ENCODE measurements at places on chromosomes 4 and X.

DNA sequence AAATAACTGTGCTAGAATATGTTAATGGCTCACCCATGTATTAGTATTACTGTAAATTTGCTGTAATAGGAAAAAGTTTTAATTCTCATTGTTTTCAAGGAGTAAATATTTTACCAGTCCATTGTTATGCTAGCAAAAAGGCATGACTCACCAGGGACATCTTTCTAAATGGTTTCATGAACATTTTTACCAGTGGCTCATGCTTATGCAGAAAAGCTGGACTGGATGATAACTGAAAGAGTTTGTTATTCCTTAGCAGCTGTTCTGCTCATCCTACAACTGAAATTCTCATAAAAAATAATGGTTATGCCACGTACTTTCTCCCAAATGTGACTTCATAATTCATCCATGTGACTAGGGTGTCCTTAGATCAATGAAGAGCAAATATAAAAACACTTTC is 111.9 kb upstream of the PCDH18 start:
- no peak for DNase-seq

DNA sequence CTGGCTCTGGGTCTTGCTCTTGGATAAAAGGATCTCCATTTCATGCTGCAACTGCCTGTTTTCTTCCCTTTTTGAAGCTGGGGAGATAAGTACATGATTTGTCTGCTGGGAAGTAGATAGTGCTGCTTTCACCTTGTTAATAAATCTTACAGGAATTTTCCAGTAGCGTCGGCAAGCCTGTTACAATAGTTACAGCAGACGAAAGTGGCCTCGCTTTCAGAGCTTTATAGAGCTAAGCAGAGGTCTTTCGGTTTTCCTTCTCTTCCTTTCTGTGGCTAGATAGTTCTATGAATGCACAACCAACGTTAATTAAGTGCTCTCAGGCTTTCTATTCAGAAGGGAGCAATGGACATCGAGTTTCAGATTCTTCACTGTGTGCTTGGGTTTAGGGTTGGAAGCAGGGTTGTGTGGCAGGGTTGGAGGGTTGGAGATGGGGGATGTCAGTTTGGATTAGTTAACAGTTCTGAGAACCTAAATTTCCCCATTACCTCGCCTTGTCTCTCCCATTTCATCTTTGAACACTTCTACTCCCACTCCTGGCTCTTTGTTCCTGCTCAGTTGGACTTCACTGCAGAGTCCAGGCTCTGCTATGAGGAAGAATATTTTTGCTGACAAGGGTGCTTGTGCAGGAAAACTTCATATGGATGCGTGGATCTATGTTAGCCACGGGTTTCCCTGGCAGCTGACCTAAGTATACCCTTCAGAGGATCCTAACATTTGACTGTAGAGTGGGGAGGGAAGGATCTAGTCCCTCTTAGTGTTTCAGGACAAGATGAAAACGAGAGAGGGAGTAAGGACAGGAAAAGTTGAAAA is 237.9 kb downstream of the ARHGAP10 start:
- DNase-seq = no peak

DNA sequence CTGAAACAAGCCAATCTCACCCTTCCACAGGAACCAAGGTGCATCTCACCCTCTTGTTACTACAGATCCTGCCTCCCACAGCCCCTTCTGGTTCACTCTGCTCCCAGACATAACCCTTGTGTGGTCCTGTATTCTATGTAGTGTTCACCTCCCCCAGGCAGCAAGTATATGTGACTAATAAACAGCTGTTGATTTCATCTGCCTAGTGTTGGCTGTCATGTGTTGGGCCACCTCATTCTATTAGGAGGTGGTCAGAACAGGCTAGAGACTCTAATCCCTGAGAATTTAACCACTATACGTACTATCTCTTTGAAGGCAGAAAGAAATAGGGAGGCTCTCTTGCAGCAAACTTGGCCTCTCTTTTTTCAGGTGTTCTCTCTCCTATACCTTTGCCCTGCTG is 134.3 kb upstream of the RPL34 start:
- no peak for DNase-seq

DNA sequence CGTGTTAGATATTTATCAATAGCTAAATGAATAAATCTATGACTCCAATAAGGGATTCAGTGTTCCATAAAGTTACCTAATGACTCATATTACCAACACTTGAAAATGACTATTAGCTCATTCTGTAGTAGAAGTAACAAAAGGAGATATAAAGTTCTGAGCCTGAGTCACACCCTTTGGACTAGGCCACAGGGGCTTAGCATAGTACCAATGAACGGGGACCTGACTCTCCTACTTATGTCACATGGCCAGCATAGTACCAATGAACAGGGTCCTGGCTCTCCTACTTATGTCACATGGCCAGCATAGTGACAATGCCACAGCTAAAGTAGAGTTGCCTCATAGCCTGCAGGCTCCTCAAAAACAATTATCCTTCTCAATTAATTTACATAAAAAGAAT is 43.7 kb downstream of the MAGEB16 start:
- no peak for DNase-seq
